ENCODE measurements at places on chromosomes 12 and 14. TPM values are rescaled to one million over a fixed set of nuclear protein-coding genes. Genes with fewer than 3 reads are reported as not detected.
A peak's percentile ranks its signal among the peaks of the same experiment; 100 is the strongest.

Gene ADGRD1
- total RNA-seq: 7.1 TPM

DNA sequence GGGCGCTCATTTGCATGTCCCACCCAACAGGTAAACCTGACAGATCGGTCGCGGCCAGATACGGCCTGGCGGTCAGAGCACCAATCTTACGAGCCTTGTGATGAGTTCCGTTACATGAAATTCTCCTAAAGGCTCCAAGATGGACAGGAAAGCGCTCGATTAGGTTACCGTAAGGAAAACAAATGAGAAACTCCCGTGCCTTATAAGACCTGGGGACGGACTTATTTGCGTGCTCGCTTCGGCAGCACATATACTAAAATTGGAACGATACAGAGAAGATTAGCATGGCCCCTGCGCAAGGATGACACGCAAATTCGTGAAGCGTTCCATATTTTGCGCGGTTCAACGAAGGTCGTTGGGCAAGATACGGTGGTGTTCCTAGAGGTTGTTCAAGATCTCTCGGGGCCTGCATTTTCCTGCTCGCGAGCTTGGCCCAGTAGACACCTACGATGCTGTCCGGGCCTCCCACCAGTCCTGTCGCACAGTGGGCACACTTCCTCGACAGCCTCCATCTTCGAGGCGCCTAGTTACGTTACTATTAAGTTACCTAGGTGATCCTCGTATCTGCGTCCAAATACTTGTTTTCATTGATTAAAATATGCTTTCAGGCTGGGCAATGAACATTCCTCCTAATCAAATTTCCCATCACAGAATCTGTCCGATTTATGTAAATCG lies at the start of gene RNU6-7:
Gene RNU6-7, plus strand, starts transcription at position 230 of the 675 bp plus-strand sequence.
- peak; percentile 48 for DNase-seq

Gene PAH
- 696 TPM for total RNA-seq

GRCh38 chr14:76575108-76575507 lies 186.2 kb upstream of the VASH1 start:
- DNase-seq: no peak

DNA sequence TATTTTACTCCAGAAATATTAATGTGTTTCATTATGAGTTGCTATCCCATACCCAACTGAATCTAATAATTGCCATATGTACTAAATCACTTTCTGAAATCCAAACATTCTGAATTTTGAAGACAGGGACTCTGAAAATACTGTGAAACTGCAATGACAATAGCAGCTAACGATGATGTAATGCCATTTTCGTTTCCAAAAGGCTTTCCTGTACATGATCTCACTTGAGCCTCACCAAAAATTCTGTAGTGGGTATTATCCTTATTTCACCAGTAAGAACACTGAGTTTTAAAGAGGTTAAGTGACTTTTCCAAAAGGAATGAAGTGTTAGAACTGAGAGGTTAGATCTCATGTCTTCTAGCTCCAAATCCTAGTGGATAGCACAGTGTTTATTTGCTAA lies 133.3 kb downstream of the FLRT2 start:
- DNase-seq: no peak
